Fibroblast of skin of left quadriceps (primary cell): ENCODE measurements at places on chromosomes 7 and 10.

GRCh38 chr7:104175361-104175984, 32.3 kb downstream of the ORC5 start:
- no peak for DNase-seq

DNA sequence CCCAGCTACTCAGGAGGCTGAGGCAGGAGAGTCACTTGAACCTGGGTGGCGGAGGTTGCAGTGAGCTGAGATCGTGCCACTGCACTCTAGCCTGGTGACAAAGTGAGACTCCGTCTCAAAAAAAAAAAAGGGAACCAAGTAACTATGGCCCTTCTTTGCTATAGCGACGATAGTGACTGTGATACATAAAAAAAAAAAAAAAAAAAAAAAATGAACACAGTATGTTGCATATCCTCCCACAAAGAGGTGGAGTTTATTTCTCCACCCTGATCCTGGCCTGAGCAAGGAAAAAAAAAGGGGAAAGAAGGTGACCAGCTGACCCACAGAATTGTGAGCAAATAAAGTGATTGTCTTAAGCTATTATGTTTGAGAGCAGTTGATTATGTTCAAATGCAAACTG, 42.3 kb upstream of the STEAP1B start:
- no peak for DNase-seq

DNA sequence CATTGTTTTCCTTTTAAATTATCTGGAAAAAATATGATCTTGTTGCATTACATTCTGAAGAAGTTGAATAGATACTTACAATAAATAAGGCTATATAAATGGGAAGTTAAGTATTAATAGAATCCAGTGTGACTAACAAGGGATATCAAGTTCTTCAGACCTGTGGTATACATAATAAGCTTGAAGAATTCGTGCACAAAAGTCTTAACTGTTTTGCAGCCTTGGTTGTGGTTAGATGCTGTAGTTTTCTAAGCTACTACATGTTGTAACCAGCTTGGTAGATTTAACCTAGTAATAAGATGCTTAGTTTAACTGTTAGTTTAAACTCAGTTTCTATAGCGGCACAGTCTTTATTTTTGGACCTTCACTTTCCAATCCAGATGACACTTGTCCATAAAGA, 106.2 kb upstream of the GLCCI1 start:
- no peak for DNase-seq

GRCh38 chr10:124248056-124249045, 155.0 kb upstream of the CHST15 start:
- no peak for DNase-seq

DNA sequence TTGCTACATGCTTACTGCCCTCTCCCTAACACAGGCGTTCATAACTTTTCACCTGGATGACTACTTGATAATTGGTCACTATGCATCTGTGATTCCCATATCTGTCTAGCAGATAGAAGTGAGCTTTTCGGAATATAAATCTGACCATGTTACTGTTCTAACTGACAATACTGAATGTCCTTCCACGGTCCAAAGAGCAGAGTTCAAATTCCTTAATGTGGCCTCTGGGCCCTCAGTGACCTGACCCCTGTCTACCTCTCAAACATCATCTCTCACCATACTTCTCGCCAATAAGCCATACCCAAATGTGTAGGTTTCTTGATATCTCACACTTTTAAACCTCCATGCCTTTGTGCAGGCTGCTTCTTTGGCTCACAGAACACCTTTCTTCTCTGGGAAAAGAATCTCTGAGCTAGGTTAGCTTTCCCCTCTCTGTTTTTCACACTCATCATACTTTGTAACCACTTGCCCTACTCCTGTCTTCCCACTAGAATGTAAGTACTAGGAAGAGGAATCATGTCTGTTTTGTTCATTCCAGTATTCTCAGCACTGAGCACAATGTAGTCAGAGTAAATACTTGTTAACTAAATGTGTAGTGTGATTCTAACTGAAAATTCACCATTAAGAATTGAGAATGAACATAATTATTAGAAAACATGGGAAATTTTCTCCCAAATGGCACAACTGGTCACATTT, 39.2 kb upstream of the LRRC17 start:
- DNase-seq, result no peak

GRCh38 chr10:35004651-35005050, 85.5 kb downstream of the CUL2 start:
- DNase-seq, result no peak

- no peak for DNase-seq
These were observed 607.2 kb upstream of the KCND2 start for GRCh38 chr7:119665796-119666195.

DNA sequence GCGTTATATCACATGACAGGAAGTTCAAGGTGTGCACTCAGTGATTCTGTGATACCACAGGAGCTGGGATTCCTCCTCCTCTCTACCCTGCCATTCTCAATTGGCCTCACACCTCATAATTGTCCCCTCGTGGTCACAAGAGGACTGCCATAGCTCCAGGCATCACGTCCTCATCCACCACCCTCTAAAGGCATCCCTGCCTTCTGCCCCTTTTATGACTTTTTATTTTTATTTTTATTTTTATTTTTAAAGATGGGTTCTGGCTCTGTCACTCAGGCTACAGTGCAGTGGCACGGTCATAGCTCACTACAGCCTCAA, 47.0 kb downstream of the PDGFA start:
- DNase-seq, result no peak

GRCh38 chr10:108797573-108797972, 1125.7 kb downstream of the XPNPEP1 start:
- no peak for DNase-seq

GRCh38 chr10:4648999-4649398, 177.0 kb upstream of the AKR1E2 start:
- DNase-seq, result no peak

- no peak for DNase-seq
These were observed 114.8 kb downstream of the TSPAN12 start for GRCh38 chr7:120743128-120743527.

DNA sequence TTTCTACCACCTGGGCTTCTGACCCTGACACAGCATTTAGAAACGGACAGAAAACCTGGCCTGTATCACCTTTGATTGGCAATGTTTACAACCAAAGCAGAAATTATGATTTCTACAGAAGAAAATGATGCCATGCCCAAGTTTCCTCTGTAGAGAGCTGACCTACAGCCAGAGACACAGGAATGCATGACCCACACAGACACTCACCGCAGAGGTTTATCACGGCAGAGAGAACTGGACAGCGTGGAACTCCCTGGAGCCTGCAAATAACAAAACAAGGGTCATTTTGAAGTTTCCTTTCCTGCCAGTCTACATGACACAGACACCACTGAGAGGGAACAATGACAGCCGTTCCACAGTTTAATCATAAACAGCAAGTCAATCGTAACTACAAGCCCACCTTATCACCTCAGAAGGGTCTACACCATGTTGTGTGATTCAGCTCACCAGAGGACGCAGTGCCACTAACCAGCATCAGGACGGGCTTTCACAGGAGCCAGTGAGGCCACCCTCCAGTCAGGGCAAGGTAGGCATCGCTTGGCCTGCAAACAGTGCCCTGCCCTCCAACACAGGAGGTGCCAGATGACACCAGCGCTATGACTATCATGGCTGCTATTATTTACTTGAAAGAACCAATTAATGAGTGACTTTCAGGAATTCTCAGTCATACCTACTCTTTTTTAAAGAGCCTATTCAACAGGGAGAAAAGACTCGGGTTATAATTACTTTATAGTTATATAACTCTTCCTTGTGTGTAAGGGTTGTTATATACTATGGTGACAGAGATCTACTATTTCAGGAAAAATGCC, 139.9 kb downstream of the TNS3 start:
- no peak for DNase-seq

GRCh38 chr10:112434988-112435619, 11.6 kb downstream of the ZDHHC6 start:
- DNase-seq, result no peak

- no peak for DNase-seq
These were observed 103.1 kb downstream of the ZNF467 start for GRCh38 chr7:149670288-149670687.

- no peak for DNase-seq
These were observed 397.9 kb downstream of the TNS3 start for GRCh38 chr7:47183862-47184590.

- DNase-seq, result no peak
These were observed 1.8 kb downstream of the CLIP2 start for GRCh38 chr7:74290981-74291441.

- no peak for DNase-seq
These were observed 53.4 kb downstream of the PAPSS2 start for GRCh38 chr10:87712913-87713616.
